ENCODE measurements at places on chromosomes 2 and 18.

DNA sequence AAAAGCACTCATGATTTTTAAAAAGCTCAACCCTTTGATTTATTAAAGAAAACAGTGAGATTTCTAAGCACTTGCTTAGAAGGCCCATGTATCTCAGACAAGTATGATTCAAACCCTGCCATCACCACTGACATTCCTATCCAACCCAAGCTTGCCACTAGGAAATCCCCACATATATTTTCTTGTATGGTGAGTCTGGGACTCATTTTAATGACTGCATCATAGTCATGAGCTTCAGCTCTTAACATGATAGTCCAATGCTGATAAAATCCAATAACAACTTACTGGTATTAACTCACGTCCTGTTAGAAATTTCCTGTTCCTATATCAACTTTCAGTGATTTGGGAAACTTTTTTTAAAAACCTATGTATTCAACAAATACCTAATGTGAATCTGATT is 39.4 kb upstream of the NCKAP5 start:
- no peak for DNase-seq

DNA sequence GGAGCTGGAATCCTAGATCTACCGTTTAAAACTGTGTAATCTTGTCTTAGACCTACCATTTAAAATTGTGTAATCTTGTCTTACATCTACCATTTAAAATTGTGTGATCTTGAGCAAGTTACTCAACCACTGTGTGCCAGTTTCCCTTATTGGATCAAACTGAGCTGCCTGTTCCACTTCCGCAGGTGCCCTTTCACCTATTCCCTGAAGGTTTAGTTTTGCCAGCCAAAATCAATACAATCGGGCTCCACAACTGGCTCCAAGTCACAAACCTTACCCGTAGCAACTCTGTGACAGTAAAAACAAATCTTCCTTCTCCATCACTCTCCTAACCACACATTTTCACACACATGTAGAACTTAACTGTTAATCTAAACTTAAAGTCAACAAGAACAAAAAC is 20.1 kb downstream of the DOCK10 start:
- DNase-seq: no peak

DNA sequence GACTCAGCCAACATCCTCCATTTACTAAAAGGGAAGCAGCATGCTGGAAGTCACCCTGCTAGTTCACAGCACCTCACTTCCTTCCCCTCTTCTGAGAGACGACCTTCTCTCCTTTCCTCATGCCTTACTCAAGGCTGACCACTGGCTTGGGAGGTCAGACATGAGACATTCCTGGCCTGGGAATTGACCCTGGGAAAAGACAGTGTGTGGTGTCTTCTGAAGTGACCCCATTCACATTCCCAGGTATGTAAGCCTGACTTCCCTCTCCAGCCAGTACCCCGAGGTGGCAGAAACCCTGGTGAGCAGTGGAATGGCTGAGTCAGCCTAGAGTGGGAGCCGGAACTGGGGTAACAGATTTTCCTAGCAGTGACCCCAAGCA is 92.4 kb downstream of the PLB1 start:
- DNase-seq: no peak

- no peak for DNase-seq
Observed at GRCh38 chr2:110815938-110816337, 83.6 kb downstream of the ACOXL start.

GRCh38 chr2:201858281-201859184 is 52.2 kb downstream of the CDK15 start:
- no peak for DNase-seq

DNA sequence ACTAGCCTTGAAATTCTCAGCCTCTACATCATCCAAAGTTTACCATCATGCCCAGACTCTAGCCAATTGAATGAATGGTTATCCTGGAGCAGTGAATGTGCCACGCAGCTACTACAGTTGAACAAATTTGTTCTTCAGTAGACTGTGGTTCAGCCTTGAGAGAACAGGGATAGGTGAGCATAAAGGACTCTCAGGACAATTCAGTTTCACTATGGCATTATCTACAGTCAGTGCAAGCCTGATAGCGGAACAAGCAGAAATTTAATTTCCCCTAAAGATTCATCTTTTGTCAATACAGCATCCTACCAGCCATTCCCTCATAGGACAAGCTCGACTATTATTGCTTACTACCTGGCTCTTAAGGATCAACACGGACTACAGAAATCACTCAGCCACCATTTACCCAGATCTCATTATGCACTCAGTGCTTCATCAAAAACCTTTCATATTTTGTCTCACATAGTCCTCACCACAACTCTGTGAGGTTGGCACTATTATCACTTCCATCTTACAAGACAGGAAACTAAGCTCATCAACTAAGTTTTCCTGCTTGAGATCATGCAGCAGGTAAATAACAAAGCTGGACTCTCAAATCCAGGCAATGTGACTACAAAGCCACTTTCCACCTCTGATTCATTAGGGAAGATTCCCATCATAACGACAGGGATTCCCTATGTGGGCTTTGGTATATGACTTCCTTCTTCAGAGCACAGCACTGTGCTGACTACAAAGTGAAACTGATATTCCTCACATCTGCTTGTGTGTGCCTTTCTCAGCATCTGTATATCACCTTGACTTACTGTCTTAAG is 181.5 kb upstream of the ACVR2A start:
- DNase-seq: no peak

DNA sequence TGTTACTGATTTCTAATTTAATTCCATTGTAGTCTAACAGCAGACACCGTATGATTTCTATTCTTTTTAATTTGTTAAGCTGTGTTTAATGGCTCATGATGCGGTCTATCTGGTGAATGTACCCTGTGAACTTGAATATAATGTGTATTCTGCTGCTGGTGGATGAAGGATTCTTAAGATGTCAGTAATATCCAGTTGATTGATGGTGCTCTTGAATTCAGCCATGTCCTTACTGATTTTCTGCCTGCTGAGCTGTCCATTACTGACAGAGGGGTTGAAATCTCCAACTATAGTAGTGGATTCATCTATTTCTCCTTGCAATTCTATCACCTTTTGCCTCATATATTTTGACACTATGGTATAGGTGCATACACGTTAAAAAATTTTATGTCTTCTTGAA is 373.3 kb upstream of the RAB12 start:
- no peak for DNase-seq

- DNase-seq: no peak
Observed at GRCh38 chr2:200534572-200534971, 8.6 kb downstream of the SGO2 start.

DNA sequence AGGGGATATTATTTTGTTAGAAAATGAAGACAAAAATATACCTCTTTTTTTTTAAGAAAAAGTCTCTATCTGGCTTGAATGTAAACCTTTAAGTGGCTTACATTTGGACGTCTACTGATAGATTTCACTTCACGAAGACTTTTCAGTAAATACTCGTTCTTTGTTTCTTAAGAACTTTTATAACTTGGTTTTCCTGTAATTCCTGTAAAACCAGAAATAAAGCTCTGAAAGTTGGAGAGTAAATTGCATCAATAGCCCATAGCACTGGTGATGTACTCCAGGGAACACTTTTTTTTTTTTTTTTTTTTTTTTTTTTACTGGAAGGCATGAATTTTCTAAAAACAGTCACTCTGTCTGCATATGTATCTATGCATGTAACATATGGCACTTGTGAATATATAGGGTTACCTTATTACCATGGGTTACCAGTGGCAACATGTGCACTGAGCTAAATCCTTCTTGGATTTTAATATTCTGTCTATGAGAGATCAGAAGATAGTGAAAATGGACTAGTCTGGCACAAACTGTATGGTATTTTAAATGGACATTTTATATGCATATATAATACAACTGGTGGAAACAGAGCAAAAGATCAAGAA is 309.2 kb upstream of the TCF4 start:
- no peak for DNase-seq

GRCh38 chr2:217171874-217172273 is 312.0 kb upstream of the TNP1 start:
- DNase-seq: no peak

DNA sequence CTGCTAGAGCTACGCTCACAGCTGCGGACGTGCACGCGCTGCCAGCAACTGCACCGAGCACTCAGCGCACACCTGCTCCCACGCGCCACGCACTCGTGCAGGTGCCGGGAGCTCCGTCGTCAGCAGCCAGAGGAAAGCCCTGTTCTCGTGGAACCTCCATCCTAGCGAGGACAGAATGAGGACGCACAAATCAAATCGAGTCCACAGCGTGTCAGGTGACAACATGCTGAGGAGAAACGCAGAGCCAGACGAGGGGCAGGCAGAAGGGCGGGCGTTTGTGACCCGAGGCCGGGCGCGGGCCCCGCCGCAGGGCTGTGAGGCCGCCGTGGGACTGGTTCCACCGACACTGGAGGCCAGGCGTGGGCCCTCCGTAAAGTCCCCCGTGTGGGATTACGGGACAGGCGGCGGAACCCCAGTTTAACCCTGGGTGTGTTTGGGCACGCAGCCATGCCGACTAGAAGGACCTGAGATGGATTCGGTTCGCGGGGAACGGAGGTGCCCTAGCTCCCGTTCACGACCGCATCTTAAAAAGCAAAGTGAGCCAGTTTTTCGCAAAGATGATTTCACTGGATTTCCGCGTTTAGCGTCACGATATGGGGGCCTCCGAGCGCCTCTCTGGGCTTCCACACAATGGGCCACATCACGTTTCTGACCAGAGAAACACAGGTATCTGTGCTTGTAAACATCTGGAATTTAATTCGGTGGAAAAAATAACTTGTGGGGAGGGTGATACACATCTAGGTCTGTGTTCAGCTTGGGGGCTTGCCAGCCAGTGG is 26.9 kb upstream of the ALKAL2 start:
- no peak for DNase-seq

DNA sequence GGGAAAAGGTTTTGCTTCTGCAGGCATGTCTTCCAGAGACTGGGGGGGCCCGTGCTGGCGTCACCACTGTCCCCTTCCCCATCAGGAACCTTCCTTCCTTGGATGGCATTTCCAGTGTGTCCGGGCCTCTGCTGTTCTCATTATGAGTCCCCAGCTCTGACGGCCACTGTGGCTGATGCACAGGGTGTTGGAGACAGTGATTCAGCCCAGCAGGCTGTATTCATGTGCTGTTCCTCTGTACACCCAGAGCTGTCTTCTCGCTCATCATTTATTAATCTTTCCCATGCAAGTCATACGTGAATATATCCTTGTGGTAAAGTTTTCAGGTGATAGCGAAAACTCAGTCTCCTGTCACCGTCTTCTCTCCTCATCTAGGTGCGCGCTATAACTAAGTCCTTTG is 57.7 kb downstream of the ASAP2 start:
- DNase-seq: no peak

- no peak for DNase-seq
Observed at GRCh38 chr18:10669441-10670100, 143.7 kb downstream of the NAPG start.

DNA sequence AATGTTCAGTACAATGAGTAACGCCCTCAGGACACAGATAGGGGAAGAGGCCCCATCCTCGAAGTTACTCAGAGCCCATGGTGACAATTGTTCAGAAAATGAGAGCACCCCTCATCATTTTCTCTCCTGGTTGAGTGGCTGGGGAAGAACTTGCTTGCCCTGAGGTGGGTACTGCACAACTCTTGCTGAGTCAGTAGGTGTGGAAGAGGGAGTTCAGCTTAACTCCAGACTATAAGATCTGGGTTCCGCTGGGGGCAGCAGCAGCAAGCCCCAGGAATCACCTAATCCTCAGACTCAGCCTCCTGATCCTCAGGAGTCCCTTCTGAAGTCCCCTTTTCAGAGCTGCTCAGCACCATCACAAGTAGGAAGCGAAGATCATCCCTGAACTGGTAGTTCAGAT is 123.7 kb downstream of the PIEZO2 start:
- DNase-seq: no peak

DNA sequence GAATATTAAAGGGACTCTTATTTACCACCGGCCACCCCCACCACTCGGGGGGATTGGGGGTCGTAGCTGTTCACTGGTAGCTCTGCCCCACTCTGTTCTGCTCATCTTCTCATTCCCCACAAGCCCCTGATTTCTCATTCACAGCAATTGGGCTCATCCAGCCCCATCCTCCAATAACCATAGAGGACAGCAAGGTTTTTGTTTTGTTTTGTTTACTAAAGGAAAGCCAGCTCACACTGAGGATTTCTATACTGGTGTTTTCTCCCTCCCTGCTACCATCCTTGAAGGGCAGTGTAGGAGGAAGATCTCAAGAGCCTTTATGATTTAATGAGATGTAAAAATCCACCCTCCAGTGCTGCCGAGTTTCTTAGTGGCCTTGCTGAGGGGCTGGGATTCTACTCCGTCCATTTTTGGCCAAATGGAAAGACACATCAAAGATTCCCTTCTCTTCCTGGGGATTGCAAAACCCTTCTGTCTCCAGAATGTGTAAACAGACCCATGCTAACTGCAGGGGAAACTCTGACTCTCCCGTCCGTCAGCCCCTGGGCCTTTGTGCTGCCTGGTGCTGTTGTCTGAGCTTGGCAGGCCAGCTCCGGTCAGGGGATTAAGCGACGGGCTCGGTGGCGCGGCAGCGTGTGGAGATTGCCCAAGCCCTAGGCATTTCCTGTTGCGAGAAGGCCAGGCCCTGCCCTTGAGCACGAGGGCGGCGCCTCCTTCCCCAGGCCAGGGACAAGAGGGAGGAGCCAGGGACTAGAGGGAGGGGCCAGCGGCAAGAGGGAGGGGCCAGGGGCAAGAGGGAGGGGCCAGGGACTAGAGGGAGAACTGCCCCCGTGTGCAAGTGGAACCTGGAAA is 165.0 kb downstream of the ANTXR1 start:
- no peak for DNase-seq

DNA sequence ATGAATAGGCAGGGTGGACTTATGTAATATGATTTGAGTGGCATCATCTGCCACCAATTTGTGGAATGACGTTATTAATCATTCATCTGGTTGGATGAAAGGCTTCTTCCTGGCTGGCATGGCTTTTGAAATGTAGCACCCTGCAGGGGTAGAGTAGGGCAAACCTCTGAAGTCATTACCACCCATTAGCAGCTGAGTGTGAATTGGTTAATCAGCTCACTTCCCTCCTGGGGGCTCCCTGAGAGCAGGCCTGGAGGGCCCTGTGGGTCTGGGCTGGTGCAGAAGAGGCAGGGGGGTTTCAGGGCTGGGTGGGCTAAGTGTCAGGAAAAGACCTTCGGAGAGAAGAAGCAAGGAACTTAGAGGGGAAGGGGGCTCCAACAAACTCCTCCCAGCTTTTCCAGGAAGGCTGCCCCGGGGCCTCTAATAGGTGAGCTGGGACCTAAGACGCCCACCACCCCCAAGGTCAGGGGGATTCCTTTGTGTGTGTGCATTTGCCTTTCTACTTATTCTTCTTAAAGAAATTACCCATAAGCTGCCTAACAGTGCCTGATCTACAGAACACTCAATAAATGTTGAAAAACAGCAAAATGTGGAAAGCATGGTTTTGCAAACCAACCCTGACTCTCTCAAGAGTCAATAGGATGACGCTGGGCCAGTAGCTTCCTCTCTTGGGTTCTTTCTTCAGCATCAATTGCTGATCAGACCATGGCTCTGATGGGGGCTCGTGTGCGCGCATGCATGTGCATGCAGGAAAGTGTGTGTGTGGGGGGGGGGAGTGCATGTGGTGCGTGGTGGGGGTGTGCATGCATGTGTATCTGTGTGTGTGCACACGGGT is 49.7 kb upstream of the ZNF516 start:
- no peak for DNase-seq

DNA sequence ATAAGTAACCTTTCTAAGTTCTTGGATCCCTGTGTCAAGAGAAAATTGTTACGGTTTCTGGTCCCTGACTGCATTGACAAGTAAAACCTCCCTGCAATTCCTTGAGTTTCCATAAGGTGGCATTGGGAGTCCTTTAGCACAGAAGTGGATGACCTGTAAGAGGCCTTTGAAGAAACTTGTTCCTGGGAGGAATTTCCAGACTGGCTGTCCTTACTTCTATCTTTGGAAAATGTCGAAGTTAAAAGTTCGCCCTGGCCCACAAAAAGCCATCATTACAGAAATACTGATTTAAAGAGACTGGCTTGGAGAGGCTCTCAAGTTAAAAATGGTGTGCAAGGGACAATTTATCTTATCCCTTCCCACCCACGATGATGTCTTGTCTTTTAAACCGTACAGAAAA is 218.4 kb downstream of the CDH20 start:
- DNase-seq: no peak
